ENCODE measurements at places on chromosomes 1 and 21.

GRCh38 chr1:170356585-170356984, 175.4 kb upstream of the GORAB start:
- DNase-seq = no peak

GRCh38 chr1:18819986-18820790, 39.3 kb downstream of the TAS1R2 start:
- no peak for DNase-seq

DNA sequence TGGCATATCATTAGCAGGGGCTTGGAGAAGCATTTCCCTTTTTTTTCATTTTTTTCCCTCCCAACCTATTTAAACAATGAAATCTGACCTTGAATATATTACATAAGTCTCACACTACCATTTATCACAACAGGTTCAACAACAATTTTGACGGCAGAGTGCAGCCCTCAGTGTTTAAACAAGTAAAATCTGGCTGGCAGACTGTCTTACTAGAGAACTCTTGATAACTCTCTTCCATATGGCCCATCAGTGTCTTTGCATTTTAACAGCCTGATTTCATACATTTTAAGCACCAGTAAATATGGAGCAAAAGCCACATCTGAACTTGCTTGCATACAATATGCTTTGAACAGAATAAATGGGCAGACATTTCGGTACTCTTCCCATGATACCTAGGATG, 213.0 kb downstream of the KCTD3 start:
- no peak for DNase-seq

DNA sequence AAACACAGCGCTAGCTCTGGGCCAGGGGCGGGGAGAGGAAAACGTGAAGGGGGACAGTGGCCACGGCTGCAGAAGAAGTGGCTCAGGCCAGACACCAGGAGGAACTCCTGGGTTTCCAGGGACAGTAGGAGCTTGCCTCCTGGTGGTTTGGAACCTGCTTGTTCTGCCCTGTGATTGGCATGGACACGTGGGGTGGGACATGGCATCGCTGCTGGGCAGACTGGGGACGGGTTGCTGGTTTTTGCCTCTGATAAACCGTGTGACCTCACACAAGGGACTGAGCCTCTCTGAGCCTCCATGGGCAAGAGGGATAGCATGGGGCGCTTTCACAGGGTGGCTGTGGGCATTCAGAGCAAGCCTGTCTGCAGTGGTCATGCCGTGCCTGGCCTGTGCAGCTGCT, 7.5 kb upstream of the PLCH2 start:
- DNase-seq = no peak

GRCh38 chr1:207218512-207219362, 102.7 kb upstream of the CD55 start:
- peak; percentile 50 for DNase-seq

DNA sequence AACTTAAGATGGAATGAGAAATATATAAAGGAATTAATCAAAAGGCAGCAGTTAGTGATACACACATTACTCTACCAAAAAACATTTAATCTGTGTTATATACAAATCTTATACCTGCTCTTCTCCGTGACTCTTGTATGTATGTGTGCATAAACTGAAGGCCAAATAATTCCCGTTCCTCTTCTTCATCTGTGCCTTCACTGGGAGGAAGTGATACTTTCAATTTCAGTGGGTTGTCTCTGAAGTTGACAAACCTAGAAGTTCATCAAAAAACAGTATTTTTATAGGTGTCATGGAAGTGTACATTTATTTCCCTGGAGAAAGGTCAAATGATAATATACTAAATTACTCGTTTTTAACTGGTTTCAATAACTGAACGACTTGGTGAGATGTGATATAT, 19.3 kb downstream of the TRMT13 start:
- no peak for DNase-seq

- no peak for DNase-seq
Observed at GRCh38 chr1:14755518-14756252, 157.2 kb downstream of the KAZN start.

DNA sequence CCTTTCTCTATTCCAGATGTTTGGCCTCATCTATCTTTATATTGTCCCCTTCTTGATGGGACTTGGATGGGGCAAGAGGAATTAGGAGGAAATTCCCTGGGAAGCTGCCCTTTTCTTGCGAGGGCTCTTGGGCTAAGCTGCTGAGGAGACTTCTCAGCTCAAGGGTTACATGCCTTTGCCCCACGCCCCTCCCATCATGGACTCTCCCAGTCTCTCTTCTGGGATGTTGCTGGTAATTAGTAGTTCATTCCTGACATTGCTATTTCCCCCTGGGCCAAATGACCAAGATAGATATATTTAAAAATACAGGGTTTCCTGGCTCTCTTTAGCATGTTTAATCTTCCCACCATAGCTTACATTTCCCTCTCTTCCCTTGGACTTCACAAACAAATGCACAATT, 90.6 kb upstream of the RALGPS2 start:
- no peak for DNase-seq

- no peak for DNase-seq
Observed at GRCh38 chr1:199265319-199265718, 626.5 kb downstream of the PTPRC start.

GRCh38 chr21:17542371-17543011, 29.6 kb downstream of the CXADR start:
- DNase-seq = no peak

GRCh38 chr1:50703240-50703639, 256.8 kb downstream of the FAF1 start:
- DNase-seq = no peak
